Mesenchymal stem cell (in vitro differentiated cells and primary cell): ENCODE measurements at places on chromosomes 5 and 9.

DNA sequence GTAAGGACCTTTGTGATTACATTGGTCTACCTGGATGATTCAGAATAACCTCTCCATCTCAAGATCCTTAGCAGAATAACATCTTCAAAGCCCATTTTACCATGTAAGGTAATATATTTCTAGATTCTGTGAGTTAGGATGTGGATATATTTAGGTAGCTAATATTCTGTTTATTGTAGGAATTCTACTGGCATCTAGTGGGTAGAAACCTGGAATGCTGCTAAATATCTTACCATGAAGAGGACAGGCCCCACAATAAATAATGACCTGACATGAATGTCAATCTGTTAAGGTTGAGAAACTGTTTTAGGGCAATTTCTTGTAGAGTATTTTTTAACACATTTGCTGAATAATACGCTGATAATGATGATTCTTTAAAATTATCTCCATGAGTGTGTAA lies 426.8 kb downstream of the MAN2A1 start:
- no peak for DNase-seq
- no peak overlapping the region for H3K4me3 ChIP-seq
- H3K36me3 ChIP-seq, result no peaks in the 10 kb centered on the region
- H3K27me3 ChIP-seq, result no peaks in the 10 kb centered on the region
- no peak overlapping the region for H3K27ac ChIP-seq
- H3K4me1 ChIP-seq, result no peaks in the 10 kb centered on the region

DNA sequence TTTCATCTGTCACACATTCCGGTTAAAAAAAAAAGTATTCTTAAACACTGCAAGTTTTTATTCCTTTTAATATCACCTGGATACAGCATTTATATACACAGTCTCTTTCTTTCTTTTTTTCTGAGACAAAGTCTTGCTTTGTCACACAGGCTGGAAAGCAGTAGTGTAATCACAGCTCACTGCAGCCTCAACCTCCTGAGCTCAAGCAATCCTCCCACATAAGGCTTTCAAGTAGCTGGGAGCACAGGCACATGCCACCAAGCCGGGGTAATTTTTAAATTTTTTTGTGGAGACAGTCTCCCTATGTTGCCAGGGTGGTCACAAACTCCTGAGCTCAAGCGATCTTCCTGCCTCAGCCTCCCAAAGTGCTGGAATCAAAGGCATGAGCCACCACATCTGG lies 13.9 kb downstream of the KIF20A start:
- DNase-seq, result no peak
- H3K36me3 ChIP-seq, result peaks cover 78% of the 10 kb centered on the region
- no peak overlapping the region for H3K4me3 ChIP-seq
- H3K27ac ChIP-seq, result no peak overlapping the region
- H3K4me1 ChIP-seq, result no peaks in the 10 kb centered on the region

DNA sequence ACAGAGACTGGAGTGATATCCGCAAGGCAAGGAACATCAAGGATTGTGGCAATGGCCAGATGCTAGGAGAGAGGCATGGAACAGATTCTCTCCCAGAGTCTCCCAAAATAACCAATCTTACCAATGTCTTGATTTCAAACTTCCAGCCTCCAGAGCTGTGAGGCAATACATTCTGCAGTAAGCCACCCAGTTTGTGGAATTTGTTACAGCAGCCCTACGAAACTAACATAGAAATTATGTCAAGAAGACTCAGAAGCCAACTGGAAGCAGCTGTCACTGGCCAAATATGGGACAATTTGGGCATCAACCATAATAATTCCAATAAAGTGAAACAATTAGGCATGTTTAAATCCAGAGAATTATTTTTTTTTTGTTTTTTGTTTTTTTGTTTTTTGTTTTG lies 271.1 kb downstream of the NDUFS4 start:
- H3K4me3 ChIP-seq, result no peak overlapping the region
- DNase-seq, result no peak
- no peak overlapping the region for H3K27ac ChIP-seq
- H3K4me1 ChIP-seq, result no peaks in the 10 kb centered on the region
- no peaks in the 10 kb centered on the region for H3K36me3 ChIP-seq

GRCh38 chr5:125833398-125833797 lies 589.8 kb upstream of the GRAMD2B start:
- H3K4me3 ChIP-seq, result no peak overlapping the region
- no peaks in the 10 kb centered on the region for H3K36me3 ChIP-seq

- H3K4me1 ChIP-seq, result no peaks in the 10 kb centered on the region
- H3K27me3 ChIP-seq, result peaks cover 4% of the 10 kb centered on the region
- H3K27ac ChIP-seq, result no peak overlapping the region
- H3K4me3 ChIP-seq, result no peak overlapping the region
Measured at GRCh38 chr9:91625331-91625730, 201.7 kb upstream of the NFIL3 start.

GRCh38 chr9:9674461-9674860 lies 938.3 kb downstream of the PTPRD start:
- H3K27ac ChIP-seq, result no peak overlapping the region
- H3K27me3 ChIP-seq, result no peaks in the 10 kb centered on the region

- H3K4me1 ChIP-seq, result no peaks in the 10 kb centered on the region
- H3K27ac ChIP-seq, result no peak overlapping the region
- H3K4me3 ChIP-seq, result no peak overlapping the region
- DNase-seq, result no peak
- no peaks in the 10 kb centered on the region for H3K36me3 ChIP-seq
Measured at GRCh38 chr9:7303907-7304626, 495.5 kb downstream of the DMAC1 start.

DNA sequence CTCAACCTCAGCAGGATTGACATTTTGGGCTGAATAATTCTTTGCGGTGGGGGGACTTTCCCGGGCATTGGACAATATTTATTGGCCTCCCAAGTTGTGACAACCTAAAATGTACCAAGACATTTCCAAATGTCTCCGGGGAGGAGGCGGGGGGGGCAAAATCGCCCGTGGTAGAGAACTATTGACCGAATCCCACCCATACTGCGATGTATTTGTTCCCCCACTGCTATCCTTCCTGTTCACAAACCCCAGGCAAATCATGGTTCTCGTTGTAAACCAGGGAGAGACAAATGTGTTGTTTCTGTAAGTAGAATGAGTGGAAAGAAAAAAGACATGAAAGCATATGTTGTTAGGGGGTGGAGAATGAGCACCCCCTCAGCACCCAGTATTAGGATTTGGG lies 141.9 kb downstream of the PSAT1 start:
- peaks cover 2% of the 10 kb centered on the region for H3K4me1 ChIP-seq
- no peaks in the 10 kb centered on the region for H3K36me3 ChIP-seq
- no peak overlapping the region for H3K4me3 ChIP-seq
- H3K27ac ChIP-seq, result no peak overlapping the region
- DNase-seq, result no peak

DNA sequence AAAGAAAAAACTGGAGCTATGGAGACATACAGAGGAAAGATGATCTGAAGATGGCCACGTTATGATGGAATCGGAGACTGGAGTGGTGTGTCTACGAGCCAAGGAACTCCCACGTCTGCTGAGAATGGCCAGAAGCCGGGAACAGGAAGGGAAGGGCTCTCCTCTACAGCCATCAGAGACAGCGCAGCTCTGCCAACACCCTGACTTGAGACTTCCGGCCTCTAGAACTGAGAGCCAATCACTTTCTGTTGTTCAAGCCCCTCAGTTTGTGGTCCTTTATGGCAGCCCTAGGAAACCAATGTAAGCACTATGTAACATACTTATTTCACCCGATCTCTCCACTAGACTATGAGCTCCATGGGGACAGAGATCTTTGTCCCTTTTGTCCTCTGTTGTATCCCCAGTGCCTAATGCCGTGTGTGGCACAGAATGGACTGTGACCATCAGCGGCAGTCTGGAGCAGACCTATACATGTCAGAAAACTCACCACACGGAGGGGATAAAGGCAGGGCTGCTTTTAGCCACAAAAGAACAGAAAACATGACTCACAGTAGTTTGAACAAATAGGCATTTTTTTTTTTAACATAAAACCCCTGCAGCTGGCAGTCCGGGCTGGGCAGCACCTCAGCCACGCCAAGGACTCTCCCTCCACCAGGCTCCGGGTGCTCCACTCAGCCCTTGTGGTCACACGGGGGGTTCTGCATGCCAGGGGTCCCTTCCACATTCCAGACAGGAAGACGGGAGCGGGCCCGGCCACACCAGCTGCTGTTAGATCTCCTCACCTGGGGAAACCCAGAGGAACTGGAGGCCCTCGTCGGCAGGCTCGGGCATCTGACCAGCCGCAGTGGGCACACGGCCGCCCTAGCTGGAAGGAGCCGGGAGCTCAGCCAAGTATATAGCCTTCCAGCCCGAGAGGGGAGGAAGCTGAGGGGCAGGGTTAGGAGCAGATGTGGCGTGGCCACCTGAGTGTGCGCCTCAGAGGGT lies 16.1 kb upstream of the MXD3 start:
- peaks cover 22% of the 10 kb centered on the region for H3K4me1 ChIP-seq
- no peak for DNase-seq
- peak overlapping the region; percentile 78 for H3K27ac ChIP-seq
- H3K36me3 ChIP-seq, result peaks cover 36% of the 10 kb centered on the region
- no peaks in the 10 kb centered on the region for H3K27me3 ChIP-seq
- no peak overlapping the region for H3K4me3 ChIP-seq

GRCh38 chr5:111673891-111674626 lies 82.9 kb downstream of the NREP start:
- H3K27me3 ChIP-seq, result no peaks in the 10 kb centered on the region
- DNase-seq, result no peak
- no peaks in the 10 kb centered on the region for H3K4me1 ChIP-seq
- H3K36me3 ChIP-seq, result no peaks in the 10 kb centered on the region

- peak overlapping the region; percentile 55 for H3K27ac ChIP-seq
- peak; percentile 86 for DNase-seq
- no peaks in the 10 kb centered on the region for H3K36me3 ChIP-seq
- peaks cover 37% of the 10 kb centered on the region for H3K4me1 ChIP-seq
Measured at GRCh38 chr5:173326501-173326960, 1.7 kb downstream of the STC2 start.

DNA sequence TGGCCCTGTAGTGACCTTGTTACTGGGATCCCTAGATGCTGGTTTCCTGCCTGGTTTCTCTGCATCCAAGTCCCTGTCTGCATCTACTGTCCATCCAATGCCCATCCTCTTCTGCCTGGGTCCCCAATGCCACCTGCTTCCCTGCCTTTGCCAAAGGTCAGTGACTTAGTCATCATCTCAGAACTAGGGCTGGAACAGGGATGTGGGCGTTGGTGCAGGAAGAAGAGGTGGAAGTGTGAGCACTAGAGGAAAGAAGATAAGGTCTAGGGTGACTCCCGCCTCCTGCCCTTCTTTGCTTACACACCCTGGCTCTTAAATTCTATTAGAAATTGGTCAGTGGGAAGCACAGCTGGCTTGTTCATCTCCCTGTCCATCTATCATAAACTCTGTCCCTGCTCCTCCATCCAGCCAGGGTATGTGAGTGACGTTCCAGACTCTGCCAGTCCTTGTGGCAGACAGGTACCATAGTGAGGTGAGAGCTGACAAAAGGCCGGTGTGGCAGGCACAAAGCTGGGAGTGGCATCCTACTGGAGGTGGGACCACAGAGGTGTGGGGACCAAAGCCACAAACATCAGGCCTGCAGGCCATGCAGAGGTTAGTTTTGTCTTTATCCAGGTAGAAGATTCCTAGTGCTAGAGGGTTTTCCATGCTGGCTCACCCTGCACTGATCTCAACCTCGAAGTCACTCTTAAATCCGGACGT lies 9.2 kb downstream of the PTPN3 start:
- H3K27me3 ChIP-seq, result no peaks in the 10 kb centered on the region
- peaks cover 8% of the 10 kb centered on the region for H3K36me3 ChIP-seq
- H3K27ac ChIP-seq, result no peak overlapping the region
- no peak for DNase-seq
- peaks cover 28% of the 10 kb centered on the region for H3K4me1 ChIP-seq

DNA sequence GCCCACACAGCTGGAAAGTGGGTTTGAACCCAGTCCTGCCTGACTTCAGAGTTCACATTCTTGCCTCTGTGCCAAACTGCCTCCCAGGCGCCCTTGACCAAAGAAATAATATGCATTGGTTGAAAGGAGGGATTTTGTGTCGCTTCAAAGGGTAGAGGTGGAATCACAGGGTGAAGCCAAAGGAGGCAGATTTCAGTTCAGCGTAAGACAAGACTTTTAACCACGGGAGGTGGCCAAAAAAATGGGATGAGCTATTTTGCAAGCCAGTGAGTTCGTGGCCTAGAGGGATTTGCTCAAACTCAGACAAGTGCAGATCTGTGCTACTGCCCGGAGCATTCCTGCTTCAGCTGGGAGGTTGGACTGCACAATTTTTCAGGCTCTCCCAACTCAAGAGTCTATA lies 57.6 kb upstream of the RANBP3L start:
- peaks cover 9% of the 10 kb centered on the region for H3K4me1 ChIP-seq
- H3K36me3 ChIP-seq, result no peaks in the 10 kb centered on the region
- no peak overlapping the region for H3K27ac ChIP-seq
- DNase-seq, result no peak
- no peak overlapping the region for H3K4me3 ChIP-seq

GRCh38 chr5:87432460-87432859 lies 19.7 kb upstream of the CCNH start:
- H3K27me3 ChIP-seq, result no peaks in the 10 kb centered on the region
- H3K36me3 ChIP-seq, result no peaks in the 10 kb centered on the region
- no peaks in the 10 kb centered on the region for H3K4me1 ChIP-seq
- no peak for DNase-seq
- H3K4me3 ChIP-seq, result no peak overlapping the region
- H3K27ac ChIP-seq, result no peak overlapping the region

DNA sequence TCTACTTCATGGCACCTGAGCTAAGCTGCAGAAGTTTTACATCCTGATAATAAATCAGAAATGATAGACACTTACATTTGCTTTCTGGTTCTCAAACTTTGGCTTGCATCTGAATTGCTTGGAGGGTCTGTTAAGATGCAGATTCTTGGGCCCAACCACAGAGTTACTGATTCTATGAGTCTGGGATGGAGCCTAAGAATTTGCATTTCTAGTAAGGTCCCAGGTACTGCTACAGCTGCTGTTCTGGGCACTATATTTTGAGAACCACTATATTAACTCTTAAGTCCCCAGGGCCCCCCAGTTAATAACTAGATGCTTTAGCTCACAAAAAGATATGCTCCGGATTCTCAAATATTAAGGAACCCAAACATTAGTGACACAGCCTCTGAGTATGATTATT lies 69.8 kb upstream of the DAB2 start:
- H3K4me1 ChIP-seq, result peaks cover 3% of the 10 kb centered on the region
- H3K36me3 ChIP-seq, result no peaks in the 10 kb centered on the region
- no peak for DNase-seq
- no peaks in the 10 kb centered on the region for H3K27me3 ChIP-seq

GRCh38 chr9:135014311-135015010 lies 73.0 kb upstream of the OLFM1 start:
- no peak overlapping the region for H3K27ac ChIP-seq
- no peak overlapping the region for H3K4me3 ChIP-seq
- H3K27me3 ChIP-seq, result peaks cover 33% of the 10 kb centered on the region
- H3K36me3 ChIP-seq, result no peaks in the 10 kb centered on the region
